ENCODE measurements at places on chromosomes 5 and 9.

GRCh38 chr5:147558826-147559225, 49.0 kb upstream of the DPYSL3 start:
- no peak for DNase-seq

GRCh38 chr5:84372066-84372695, 12.5 kb downstream of the EDIL3 start:
- no peak for DNase-seq

GRCh38 chr5:61177716-61178115, 15.4 kb upstream of the SMIM15 start:
- DNase-seq = no peak

DNA sequence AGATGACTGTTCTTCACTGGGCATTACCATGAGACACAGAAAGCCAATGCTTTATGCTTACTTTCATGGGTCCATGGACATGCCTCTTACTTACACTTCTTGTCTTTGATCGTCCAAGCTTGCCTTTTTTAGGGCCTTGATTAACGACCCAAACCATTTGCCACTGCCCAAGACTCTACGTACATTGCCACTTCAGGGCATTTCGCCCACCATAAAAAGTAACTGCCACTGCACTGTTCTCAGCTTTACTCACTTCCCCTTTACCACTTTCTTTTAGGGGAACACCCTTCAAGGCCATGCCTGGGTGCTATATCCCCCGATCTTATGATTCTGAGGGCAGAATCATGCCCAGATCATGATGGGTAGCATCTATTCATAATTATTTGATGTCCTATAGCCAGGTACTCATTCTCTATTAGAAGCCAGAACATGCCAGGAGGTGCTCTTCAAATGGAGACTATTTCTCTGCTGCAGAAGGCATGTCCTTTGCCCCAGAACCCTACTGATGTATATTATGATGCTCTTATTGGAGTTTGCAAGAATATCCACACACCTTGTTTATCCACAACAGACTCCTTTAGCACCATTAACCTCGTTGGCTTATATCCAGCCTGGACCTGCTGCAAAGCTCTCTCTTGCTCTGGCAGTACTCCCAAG, 64.1 kb upstream of the RAD23B start:
- no peak for DNase-seq

- no peak for DNase-seq
Measured at GRCh38 chr5:138832218-138832617, 42.9 kb downstream of the LRRTM2 start.

DNA sequence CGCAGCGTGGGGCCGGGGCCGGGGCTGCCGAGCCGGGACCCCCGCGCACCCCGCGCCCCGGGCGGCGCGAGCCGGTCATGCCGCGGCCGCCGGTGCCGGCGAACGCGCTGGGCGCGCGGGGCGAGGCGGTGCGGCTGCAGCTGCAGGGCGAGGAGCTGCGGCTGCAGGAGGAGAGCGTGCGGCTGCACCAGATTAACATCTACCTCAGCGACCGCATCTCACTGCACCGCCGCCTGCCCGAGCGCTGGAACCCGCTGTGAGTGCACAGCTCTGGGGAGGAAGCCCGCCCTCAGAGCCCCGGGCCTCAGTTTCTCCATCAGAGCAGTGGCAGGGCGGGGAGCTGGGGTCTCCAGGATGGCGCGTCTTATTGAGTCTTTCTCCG, 335 bp downstream of the GALNT12 start:
- DNase-seq = no peak

- DNase-seq = no peak
Measured at GRCh38 chr5:114544561-114544960, 182.7 kb downstream of the KCNN2 start.

DNA sequence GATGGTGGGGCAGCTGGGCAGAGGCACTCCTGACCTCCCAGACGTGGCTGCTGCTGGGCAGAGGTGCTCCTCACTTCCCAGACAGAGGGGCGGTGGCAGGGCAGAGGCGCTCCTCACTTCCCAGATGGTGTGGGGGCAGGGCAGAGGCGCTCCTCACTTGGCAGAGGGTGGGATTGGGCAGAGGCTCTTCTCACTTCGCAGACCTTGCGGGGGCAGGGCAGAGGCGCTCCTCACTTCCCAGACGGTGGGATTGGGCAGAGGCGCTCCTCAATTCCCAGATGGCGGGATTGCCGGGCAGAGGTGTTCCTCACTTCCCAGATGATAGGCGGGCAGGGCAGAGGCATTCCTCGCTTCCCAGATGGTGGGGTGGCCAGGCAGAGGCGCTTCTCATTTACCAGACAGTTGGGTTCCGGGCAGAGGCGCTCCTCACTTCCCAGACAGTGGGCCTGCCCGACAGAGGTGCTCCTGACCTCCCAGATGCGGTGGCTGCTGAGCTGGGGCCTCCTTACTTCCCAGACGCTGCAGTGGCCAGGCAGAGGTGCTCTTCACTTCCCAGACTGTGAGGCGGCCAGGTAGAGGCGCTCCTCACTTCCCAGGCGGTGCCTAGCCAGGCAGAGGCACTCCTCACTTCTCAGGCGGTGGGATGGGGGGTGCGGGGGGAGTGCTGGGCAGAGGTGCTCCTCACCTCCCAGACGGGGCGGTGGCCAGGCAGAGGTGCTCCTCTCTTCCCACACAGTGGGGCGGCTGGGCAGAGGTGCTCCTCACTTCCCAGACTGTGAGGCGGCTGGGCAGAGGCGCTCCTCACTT, 25.3 kb upstream of the SPATA31E1 start:
- no peak for DNase-seq

Data from spinal cord (tissue), 10 donors.